Naive B cell (primary cell): ENCODE measurements at places on chromosomes 12 and 14. TPM values are rescaled to one million over a fixed set of nuclear protein-coding genes. Genes with fewer than 3 reads are reported as not detected.

The POMT2 gene
- 4.1 TPM for polyA plus RNA-seq

GRCh38 chr12:103036581-103037214, 79.2 kb downstream of the ASCL1 start:
- H3K4me1 ChIP-seq = no peaks in the 10 kb centered on the region
- H3K27me3 ChIP-seq = peaks cover 13% of the 10 kb centered on the region
- H3K36me3 ChIP-seq = no peaks in the 10 kb centered on the region
- no peak overlapping the region for H3K27ac ChIP-seq
- no peak overlapping the region for H3K4me3 ChIP-seq

The ACOT6 gene
- polyA plus RNA-seq = not detected

DNA sequence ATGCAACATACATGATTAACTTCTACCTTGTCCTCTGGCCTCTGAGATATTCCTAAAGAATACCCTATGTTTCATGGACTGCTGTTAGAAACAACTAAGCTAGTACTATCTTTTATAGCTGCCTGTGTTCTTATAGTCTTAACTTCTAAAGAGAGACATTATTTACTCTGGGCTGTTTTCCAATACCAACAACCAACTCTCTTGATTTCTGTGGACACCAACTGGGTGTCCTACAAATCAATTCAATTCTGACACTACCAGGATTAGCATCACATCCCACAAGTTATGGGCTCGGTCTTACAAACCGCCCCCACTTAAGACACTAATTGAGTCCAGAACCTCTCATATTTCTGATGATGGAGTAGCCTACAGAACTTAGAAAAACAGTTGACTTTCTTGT, 8.3 kb downstream of the XPOT start:
- H3K27me3 ChIP-seq = no peaks in the 10 kb centered on the region
- peaks cover 6% of the 10 kb centered on the region for H3K36me3 ChIP-seq
- H3K27ac ChIP-seq = no peak overlapping the region
- H3K4me3 ChIP-seq = no peak overlapping the region

GRCh38 chr12:44509471-44509870, 366.6 kb downstream of the NELL2 start:
- no peak overlapping the region for H3K27ac ChIP-seq
- H3K36me3 ChIP-seq = no peaks in the 10 kb centered on the region
- H3K4me1 ChIP-seq = no peaks in the 10 kb centered on the region
- no peaks in the 10 kb centered on the region for H3K27me3 ChIP-seq
- no peak overlapping the region for H3K4me3 ChIP-seq
- no peak for DNase-seq

The RAPGEF3 gene
- polyA plus RNA-seq = 1.9 TPM

The CFAP251 gene
- polyA plus RNA-seq = not detected

The ATXN2 gene
- 21.3 TPM for polyA plus RNA-seq

The AMN gene
- polyA plus RNA-seq = 1.8 TPM

The PIWIL1 gene
- not detected for polyA plus RNA-seq
